ENCODE measurements at places on chromosomes 13 and 19.

DNA sequence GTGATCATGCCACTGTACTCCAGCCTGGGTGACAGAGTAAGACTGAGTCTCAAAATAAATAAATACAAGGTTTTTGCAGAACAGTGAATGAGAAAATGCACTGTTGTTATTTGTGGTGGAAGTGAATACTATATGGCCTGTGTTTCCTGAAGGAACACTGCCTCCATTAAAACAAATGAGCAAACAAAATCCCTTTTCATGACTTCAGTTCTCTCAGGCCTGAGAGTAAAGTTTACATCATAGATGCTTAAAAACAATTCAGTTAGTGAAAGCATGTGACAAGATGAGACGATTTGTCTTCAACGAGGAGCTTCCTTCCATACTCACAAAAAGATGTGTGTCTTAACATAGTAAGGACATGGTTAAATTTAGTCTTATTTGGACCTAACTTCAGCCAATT is 14.4 kb downstream of the SPINT2 start:
- DNase-seq = no peak

DNA sequence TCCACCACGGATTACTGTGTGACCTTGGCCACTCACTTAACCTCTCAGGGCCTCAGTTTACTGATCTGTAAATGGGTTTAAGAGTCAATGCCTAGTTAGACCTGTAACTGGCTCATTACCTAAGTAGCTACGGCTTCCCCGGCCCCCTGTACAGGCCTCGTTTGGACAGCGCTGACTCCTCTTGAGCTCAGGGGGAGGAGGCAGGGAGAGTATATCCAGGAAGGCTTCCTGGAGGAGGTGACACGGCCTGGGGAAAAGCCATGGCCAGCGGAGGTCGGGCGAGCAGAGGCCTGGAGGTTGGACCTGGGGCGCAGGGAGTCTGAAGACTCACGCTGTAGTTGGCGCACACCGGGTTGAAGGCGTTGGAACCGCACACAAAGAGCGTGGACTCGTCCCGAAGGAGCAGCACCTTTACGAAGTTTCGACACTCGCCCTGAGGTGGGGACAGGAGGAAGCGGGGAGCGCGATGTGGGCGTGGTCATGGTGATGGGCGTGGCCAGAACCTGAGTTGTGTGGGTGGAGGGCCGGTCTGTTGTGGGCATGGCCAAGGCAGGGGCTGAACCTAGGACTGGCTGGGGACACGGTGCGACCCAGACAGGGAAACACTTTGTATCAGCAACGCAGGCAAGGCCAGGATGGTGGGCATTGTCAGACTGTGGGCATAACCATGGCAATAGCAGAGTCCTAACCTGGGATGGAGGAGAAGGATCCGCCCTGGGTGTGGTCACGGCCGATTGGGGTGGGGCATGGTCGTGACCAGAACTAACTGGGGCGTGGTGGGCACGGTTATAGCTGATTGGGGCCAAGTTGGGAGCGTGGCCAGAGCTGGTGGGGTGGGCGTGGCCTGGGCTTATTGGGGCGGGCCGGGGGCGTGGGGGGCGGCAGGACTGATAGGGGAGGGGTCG is 3.6 kb downstream of the SEMA6B start:
- DNase-seq = no peak

DNA sequence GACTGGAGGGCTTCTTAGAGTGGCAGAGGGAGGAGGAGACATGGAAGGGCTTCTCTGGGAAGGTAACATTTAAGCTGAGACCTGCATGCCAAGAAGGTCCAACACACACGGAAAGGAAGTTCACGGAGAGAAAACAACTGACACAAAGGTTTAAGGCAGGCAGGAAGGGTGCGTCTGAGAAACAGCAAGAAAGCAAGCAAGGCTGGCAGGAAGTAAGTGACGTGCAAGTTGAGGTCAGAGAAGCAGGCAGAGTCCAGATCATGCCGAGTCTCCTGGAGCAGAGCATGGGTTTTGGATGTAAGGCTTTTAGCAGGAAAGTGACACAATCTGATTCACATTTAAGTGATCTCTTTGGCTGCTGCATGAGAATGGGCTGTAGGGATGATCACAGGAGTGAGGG is 60.5 kb downstream of the ATP7B start:
- no peak for DNase-seq

- DNase-seq = no peak
Measured at GRCh38 chr19:8391198-8392016, 1.2 kb downstream of the RAB11B start.

DNA sequence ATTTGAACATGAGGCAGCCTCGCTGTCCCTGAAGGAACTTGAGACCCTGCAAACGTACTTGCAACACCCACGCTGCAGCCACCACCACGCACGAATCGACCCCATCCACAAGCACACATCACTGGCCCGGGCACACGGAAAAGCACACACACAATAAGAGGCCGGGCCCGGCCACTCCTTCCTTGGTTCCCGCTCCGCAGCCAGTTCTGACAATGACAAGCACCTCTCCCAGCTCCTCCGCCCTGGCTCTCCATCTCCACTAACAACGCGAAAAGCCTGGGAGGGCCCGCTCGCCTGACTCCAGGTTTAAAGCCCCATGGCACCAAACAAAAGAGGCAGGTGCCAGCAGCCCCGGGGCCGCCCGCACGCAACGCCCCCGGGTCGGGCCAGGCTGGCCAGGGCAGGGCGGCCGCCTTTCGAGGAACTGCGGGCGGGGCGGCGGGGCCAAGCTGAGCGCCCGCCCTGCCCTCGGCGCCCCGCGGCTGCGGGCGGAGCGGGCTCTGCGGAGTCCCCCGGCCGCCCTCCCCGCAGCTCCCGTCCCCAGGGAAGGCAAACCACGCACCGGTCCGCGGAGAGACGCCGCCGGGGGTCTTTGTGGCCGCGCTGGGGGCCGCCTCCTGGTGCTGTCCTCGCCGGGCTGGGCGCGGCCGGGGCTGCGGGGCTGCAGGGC is 495 bp downstream of the DCLK1 start:
- DNase-seq = no peak
